ENCODE measurements at places on chromosomes 2 and 18.
A peak's percentile ranks its signal among the peaks of the same experiment; 100 is the strongest.

DNA sequence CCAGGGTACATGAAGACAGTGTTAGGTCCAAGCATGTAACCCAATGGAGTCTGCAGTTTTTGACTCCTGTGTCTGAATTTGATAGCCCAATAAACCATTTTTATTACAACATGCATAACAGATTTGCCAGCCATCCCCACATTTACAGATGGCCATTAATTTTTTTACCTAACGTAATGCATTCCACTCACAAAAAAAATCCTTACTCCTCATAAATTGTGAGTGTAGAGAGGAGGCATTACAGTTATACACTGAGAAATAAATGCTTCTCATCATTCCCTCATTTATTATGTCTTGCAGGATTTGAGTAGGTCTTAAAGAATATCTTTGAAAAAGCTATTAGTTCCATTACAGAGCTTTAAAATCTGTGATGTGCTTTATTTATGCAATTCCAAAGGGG lies 193.8 kb downstream of the CMPK2 start:
- DNase-seq: no peak

DNA sequence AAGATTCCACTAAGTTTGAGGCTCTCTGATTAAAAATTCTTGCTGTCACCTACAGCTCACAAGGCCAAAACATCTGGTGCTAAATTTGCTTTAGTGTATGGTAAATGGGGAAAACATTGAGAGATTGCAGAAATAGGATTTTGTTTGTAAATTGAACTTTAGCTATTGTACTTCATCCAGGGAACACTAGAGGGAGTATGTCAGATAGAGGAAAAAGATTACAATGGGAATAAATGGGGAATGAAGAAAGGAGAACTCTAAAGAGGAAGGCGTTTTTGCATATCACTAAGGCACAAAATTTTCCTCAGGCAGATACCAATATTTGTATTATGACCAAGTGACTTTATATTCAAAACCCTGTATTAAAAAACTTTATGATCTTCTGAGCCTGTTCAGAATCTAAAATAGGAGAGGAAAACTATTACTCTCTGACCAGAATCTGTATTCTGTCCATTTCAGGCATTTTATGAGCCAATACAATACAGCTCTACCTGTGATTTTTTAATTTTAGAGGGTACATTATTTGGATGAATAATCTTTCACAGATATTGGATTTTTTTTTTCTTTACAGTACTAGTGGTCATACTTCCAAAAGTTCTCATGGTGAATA lies 52.3 kb upstream of the ITGB6 start:
- DNase-seq: peak; percentile 64

- no peak for DNase-seq
Observed at GRCh38 chr2:24623535-24623934, 132.5 kb downstream of the NCOA1 start.

DNA sequence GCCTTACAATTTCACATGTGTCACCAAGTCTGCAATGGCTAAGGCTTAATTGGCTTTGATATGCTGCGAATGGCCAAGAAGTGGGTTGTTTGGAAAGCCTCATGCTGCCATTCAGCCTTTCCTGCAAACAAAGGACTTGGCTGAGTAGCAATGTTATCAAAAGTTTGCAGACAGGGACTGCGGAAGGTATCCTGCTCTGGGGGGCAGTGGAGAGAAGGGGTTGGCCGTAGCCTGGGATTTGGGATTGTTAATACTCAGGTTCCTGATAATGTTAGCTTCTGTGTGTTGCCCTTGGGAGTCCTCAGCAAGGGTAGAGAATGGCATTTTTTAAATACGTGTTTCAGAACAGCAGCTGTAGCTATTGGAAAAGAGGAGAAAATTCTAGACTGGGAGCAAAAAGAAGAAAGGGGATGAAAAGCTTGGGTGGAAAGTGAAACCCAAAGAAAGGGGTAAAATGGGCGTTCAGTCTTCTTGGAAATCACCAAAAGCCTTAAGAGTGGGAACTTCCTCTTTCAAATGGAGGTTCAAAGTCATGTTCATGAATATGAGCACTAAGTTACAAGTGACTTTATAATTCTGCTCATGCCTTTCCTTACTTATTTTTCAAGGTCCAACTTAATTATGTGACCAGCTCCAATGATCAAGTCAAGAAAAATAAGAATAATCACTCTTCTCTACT lies 325.1 kb downstream of the RNF144A start:
- peak; percentile 31 for DNase-seq

GRCh38 chr2:238841542-238842164 lies 6.2 kb upstream of the TWIST2 start:
- no peak for DNase-seq

DNA sequence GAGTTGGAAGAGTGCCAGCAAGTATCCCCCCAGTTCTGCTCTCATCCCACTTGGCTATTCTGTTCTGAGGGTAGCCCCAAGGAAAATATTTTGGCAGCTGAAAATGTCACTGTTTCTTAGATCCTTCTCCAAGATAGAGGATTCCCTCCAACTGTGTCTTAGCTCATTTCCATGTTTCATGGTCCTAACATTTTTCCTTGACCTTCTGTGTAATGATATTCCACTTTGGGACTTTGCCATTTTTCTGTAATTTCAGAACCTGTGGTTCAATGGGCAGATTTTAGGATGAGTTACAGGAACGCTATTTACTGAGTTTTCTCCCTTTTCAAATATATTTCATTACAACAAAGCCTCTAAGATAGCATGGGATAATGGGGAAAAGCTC lies 34.7 kb downstream of the NHEJ1 start:
- no peak for DNase-seq

DNA sequence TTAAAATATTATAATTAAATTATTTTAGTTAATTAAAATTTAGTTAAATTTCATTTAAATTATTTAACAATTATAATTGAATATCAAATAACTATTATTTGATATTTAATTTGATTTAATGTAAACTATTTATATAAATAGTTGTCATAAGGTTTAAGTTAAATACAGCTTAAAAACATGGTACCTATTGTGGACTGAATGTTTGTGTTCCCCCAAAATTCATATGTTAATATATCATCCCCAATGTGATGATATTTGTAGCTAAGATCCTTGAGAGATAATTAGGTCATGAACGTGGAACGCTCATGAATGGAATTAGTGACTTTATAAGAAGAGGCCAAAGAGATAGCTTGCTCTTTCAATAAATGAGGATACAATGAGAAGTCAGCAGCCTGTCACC lies 505.7 kb upstream of the LRATD1 start:
- no peak for DNase-seq

DNA sequence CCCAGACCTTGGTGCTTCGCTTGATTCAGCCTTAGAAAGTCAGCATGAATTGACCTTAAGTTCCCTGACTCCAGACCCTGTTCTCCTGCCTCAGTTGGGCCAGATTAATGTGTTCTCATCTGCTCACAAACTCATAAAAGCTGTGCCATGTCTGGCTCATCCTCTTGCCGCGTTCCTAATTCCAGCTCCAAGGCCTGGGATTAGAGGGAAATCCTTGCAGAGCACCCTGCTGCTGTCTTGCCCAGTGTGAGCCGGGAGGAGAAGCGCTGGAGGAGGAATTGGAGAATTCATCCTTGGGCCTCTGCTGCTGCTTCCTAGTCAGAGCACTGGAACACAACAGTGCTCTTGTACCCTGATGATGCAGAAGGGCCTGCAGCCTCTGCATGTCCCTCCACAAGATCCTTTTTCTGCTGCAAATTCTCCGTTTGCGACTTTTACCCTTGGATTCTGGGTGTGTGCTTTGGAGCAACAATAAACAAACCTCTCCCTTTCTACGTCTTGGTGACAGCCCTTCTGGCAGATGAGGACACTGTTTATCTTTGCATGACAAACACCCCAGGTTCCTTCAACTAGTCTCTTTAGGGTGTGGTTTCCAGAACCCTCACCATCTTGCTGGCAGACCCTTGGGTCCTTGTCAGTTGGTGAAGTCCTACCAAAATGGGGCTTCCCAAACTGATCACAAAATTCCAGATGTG lies 46.9 kb upstream of the CNGA3 start:
- no peak for DNase-seq

DNA sequence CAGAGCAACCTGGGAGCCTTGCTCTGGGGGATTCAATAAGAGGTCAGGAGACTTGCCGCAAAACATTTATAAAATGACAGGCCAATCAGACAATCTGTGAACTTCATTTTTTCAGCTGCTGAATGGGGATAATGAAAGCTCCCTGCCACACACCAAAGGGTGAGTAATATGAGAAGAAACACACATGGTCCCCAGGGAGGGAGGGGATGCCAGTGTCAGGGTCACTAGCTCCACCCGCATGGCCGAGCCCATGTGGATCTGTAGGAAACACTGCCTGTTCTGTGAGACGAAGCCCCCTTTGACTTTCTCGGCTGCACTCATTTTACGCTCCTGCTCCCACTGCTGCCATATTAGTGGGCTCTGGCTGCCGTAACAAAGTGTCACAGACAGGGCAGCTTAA lies 521.0 kb upstream of the RAB6C start:
- DNase-seq: no peak

DNA sequence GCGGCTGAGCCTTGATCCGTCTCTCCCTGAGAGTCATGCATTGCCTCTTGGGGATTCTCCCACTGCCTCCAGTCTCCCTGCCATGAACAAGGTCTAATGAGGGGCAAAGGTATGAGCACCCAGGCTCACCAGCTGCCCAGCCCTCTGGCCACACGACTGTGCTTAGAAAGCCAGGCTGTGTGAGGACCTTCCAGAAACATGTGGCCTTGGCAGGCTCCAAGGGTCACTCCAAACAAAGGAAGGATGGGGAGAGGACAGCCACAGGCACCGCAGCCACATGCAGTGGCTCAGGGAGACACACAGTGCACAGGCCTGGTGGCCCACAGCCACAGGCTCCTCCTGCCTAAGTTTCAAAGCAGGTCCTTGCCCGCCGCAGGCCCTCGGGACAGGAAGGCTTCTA lies 35.8 kb downstream of the TGFA start:
- DNase-seq: no peak

DNA sequence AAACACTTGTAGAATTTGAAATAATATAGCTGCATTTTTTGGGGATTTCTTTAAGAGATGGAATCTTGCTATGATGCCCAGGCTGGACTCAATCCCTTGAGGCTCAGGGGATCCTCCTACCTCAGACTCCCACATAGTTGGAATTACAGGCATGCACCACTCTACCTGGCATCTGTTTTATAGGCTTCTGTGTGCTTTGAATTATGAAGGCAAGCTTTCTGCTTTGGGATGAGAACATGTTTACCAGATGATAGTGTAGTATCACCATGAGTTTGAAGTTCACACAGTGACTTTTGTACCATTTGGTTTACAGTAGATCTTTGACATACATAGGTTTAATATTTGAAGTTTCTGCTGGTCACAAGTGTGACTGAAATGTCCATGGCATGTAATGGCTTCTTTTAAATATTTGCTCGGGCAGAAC lies 10.7 kb downstream of the CNOT11 start:
- DNase-seq: no peak

- no peak for DNase-seq
Observed at GRCh38 chr2:144711630-144712549, 192.0 kb upstream of the ZEB2 start.

- no peak for DNase-seq
Observed at GRCh38 chr2:124310671-124311070, 285.6 kb downstream of the CNTNAP5 start.

DNA sequence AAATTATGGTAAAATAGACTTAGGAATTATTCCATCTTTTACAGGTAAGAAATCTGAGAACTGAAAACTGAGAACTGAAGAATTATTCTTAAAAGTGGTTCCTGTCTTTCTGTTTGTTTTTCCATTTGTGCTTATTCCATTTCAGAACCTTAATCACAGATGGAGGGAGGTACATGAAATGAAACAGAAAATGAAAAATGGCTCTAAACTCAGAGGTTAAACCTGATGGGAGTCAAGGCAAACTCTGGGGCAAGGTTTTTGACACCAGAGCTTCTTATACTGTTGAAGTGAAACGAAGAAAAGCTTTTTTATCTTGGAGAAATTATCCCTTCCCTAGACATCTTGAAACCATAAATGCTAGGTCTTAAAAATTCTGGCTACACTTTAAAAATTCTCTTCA lies 182.1 kb downstream of the ZNF804A start:
- no peak for DNase-seq

DNA sequence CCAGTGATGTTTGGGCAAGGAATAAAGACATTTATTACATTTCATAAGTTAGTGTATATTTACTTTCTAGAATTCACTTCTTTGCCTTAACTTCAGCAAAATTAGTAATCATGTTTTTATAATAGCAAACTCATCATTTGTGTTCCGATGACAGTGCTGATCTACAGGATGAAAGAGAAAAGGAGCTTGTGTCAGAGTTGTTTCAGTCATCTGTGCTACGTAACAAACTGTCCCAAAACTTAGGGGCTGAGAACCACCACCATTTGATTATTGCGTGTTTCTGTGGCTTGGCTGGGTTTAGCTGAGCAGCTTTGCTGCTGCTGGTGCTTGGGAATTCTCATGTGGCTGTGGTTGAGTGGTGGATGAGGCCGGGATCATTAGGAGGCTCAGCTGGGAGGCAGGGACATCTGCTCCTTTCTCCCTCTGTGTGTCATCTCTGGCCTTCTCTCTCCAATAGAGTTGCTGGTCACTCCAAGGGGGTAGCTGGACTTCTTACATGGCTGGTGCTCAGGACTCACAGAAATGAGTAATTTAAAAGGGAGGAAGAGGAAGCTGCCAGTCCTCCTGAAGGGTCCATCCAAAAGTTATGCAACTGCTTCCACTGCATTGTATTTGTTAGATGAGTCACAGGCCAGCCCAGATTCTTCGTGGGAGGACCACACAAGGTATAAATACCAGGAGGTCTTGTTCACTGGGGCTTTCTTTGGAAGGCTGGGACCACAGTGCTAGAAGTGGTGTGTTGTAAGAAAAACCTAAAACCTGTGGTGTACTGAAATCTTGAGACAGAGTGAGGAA lies 43.4 kb upstream of the HAAO start:
- peak; percentile 55 for DNase-seq
